ENCODE measurements at places on chromosomes 16 and 17. TPM values are rescaled to one million over a fixed set of nuclear protein-coding genes. Genes with fewer than 3 reads are reported as not detected.

SLC26A11 gene
- total RNA-seq, result 7.6 TPM

OR1F1 gene
- 0.52 TPM for total RNA-seq

GRCh38 chr16:14278749-14279148 lies 207.6 kb downstream of the MRTFB start:
- no peak for DNase-seq

- no peak for DNase-seq
Observed at GRCh38 chr17:57051886-57052361, 33.1 kb upstream of the AKAP1 start.

- no peak for DNase-seq
Observed at GRCh38 chr16:89986600-89986999, 32.7 kb downstream of the DBNDD1 start.

- DNase-seq, result no peak
Observed at GRCh38 chr17:41748275-41748674, 13.8 kb upstream of the HAP1 start.

GPS2 gene
- total RNA-seq, result 91.5 TPM

DNA sequence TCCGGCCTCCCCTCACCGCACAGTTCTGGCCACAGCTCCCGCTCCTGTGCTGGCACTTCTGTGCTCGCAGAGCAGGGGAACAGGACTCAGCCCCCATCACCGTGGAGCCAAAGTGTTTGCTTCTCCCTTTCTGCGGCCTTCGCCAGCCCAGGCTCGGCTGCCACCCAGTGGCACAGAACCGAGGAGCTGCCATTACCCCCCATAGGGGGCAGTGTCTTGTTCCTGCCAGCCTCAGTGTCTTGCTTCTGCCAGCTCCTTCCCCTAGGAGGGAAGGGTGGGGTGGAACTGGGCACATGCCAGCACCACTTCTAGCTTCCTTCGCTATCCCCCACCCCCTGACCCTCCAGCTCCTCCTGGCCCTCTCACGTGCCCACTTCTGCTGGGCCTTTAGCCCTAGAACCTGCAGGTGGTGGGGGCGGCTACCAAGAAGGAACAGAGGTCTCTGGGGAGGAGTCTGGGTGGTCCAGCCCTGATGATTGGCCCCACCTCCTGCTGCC lies 645 bp upstream of the ELMO3 start:
- DNase-seq, result no peak

DNA sequence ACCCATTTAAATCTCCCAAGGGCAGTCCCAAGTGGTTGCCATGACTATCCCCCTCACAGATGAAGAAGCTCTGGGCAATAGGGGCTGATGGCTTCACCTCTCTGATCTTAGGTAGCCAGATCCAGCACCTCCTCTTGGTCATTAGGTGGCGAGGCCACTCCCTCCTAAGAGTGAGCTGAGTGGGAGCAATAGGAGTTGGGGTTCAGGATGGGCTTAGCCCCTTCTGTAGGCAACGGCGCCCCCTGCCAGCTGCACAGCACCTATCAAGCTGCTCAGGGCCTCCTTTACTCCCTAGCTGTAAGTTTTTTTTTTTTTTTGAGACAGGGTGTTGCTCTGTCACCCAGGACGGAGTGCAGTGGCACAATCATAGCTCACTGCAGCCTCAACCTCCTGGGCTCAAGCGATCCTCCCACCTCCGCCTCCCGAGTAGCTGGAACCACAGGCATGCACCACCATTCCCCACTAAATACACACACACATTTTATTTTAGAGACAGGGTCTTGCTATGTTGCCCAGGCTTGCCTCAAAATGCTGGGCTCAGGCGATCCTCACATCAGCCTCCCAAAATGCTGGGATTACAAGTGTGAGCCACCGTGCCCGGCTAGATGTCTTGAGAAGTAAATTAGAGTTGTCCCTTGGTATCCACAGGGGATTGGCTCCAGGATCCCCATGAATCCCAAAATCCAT lies 3.5 kb upstream of the RRAD start:
- no peak for DNase-seq

DNA sequence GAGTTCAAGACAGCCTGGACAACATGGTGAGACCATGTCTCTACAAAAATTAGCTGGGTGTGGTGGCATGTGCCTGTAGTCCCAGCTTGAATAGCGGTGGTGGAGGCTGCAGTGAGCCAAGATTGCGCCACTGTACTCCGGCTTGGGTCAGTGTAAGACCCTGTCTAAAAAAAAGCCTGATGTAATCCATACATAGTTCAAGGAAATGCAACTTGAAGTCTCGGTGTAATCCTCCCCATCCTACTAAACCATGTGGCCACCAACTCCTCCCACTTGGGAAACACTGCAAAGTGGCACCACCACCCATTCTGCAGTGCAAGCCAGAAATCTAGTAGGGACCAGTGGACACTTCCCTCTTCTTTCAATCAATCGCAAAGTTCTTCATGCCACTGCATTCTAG lies 5.4 kb upstream of the KPNB1 start:
- DNase-seq, result no peak

DNA sequence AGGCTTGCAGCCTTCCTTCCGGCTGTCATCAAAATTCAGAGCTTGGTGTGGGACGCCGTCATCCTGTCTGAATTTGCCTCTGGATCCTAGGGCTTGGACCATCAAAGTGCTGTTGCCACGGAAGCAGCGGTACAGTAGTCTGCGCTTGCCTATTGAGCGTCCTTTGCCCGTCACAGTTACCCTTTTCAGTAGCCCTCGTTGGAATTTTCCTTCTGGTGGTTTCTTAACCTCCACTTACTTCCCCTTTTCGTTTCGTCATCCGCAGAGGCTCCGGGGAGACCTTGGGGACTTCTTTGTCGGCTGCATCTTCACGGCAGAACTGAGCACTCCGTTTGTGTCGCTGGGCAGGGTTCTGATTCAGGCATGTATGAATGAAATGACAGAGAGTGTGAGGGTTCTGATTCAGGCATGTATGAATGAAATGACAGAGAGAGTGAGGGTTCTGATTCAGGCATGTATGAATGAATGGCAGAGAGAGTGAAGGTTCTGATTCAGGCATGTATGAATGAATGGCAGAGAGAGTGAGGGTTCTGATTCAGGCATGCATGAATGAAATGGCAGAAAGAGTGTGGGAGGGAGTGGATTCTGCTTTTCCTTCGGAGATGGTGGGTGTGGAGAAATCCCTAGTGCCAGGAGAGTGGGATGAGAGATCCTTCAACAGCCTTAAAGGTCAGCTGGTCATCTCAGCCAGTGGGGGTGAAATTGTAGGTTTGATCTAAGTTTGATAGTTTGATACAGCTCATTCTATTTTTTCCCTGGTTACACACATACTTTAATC lies 8.0 kb downstream of the TLCD3A start:
- no peak for DNase-seq

DNA sequence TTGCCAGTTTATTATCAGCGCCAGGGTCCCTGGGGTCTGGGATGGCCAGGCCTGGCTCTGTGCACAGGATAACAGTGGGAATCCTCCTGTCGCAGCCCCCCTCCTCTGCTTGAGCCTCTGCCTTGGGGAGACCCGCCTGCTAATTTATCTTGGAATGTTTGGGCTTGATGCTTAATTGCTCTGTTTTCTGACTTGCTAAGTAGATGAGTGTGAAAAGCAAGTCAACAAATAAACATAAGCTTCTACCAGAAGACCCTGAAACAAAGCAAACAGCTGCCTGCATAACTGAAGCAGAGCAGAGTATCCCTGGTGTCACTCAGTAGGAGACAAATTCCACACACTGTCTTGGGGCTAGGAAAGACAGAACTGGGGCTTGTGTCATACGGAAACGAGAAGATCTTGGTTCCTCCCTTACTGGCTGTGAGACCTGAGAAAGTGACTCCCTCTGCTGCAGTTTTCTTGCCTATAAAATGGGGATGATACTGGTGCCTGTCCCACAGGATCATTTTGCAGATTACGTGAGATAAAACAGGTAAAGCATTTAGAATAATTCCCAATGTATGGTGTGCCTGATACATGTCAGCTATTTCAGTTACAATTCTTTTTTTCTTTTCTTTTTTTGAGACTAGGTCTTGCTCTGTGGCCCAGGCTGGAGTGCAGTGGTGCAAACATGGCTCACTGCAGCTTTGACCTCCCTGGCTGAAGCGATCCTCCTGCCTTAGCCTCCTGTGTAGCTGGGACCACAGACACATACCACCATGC lies 44.8 kb upstream of the IRX3 start:
- no peak for DNase-seq

DNA sequence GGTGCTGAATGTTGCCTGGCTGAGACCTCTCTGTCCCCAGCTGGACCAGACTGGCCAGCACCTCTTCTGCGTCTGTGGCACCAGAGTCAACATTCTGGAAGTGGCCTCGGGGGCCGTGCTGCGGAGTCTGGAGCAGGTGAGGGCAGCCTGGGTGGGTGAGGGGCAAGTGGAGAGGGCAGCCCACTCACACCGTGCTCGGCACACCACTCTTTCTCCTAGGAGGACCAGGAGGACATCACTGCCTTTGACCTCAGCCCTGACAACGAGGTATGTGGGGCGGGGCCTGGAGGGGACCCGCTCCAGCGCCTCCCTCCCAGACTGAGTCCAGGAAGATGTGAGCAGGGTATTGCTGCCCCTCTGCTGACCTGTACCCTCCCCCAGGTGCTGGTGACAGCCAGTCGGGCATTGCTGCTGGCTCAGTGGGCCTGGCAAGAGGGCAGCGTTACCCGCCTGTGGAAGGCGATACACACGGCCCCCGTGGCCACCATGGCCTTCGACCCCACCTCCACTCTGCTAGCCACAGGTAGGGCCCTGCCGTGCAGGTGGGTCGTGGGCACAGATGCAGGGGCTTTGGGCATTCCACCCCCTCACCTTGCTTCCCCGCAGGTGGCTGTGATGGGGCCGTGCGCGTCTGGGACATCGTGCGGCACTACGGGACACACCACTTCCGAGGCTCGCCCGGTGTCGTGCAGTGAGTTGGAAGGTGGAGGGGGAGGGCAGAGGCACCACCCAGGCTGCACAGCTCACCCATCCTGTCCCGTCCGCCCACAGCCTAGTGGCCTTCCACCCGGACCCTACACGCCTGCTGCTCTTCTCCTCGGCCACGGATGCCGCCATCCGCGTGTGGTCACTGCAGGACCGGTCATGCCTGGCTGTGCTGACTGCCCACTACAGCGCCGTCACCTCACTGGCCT lies 2.6 kb downstream of the TBL3 start:
- DNase-seq, result no peak

GRCh38 chr17:7283471-7284216 lies 2.1 kb downstream of the SLC2A4 start:
- no peak for DNase-seq

FGF11 gene
- 11.5 TPM for total RNA-seq

DNA sequence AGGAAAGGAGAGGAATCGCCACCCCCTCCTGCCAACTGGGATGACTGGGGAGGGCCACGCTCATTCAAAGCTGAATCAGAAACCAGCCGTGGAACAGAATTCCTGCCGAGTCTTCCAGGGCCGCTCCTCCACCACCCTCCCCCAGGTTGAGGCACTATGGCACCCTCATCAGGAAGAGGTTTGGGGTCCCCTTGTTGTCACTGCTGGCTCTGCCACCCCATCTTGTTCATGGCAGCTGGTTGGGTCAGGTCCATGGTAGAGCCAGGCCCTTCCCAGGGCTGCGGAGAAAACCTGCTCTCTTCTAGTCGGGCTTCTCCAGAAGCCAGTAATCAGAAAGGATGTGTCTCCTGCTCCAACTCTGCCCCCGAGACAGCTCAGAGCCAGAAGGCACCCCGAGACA lies 41.8 kb downstream of the KCNJ12 start:
- DNase-seq, result no peak

VKORC1 gene
- 214 TPM for total RNA-seq

TPSD1 gene
- total RNA-seq, result not detected

DNA sequence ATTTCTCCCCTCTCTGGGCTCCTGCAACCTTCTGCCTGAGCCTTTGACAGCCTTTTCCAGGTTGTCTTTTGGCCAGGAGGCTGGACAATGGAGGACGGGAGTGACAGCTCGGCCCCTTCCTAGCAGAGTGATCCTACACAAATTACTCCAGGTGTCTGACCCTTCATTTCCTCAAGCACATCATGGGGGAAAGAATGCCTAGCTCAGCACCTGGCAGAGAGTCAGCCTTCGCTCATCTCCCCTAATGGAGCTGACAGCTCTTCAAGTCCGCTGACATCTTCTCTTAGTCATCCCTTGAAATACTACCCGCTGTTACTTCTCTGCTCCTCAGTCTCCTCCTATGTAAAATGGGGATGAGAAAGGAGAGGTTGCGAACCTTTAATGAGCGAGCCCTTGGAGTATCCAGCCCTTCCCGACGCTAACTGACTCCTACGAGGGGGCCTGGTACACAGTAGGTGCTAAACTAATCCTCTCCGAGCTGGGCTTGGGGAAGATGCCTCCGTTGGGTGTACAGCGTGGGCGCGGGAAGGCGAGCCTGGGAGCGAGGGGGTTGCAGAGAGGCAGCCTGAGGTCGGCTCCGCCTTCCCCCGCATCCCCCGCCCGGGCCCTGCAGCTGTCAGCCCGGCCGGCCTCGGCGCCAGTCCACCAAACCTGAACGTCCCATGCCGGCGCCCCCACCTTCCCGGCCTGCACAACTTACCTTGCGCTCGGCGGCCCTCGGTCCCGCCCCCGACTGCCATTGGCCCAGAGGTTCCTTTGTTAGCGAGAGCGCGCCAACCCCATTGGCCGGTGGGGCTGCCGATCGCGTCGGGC lies 480 bp upstream of the MPRIP start:
- no peak for DNase-seq

DNA sequence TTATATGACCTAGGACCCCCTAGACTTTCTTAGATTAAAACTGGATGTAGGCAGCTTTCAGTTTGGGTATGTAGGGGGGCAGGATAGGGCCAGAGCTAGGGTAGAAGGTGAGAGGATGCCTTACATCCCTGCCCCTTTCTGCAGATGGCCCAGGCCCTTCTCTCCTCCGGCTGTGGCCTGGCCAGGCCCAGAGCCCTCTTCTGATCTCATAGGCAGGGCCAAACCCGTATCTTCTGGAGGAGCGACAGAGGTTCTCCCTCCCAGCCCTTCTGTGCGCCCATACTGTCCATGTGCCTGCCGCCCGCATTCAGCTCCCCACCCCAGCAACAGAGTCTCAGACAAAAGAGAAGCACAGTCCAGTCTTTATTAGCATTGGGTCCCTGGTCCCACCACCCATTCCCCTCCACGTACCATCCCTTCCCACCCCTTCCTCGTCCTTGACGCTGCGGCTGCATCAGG lies 2.0 kb upstream of the TSPOAP1 start:
- no peak for DNase-seq

GNGT2 gene
- total RNA-seq, result 1.4 TPM
